Stimulated activated CD4-positive, alpha-beta T cell treated with anti-CD3 and anti-CD28 coated beads, Interleukin-1b, Interleukin-23, amount 100 ng/mL, for 1 hour (primary cell): ENCODE measurements at places on chromosomes 1 and 21.

- no peak for DNase-seq
Observed at GRCh38 chr1:110305900-110306420, 33.2 kb upstream of the RBM15 start.

GRCh38 chr1:61124078-61124477 lies 41.7 kb downstream of the NFIA start:
- DNase-seq, result no peak

DNA sequence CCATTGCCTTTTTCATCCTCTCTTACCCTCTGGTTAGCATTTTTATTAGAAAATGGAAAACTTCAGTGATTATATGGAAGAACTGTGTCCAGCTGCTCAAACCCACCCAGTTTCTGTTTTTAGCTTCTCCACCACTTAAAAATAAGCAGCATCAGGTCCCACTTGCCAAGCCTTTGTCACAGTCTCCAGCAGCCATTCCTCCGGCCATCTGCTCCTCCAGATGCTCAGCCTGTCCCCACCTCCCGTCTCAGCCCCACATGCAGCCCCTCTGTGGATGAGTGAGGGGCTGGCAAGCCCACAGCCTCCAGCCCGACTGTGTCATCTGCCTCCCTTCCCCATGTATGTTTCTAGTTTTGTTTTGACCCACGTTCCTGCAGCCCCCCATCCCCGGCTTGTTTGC lies 289.7 kb downstream of the HHAT start:
- no peak for DNase-seq

GRCh38 chr21:37876561-37876960 lies 39.7 kb downstream of the KCNJ6 start:
- no peak for DNase-seq

GRCh38 chr1:1569341-1569740 lies 5.3 kb downstream of the SSU72 start:
- no peak for DNase-seq

GRCh38 chr1:84253036-84253435 lies 48.5 kb upstream of the SAMD13 start:
- no peak for DNase-seq

- no peak for DNase-seq
Observed at GRCh38 chr1:23913212-23913880, at the start of gene CNR2. Gene CNR2 (minus strand): TSS chr1:23913362. CDS start chr1:23875617, 37,745 bp downstream.

- DNase-seq, result no peak
Observed at GRCh38 chr1:110593902-110594301, 12.3 kb downstream of the KCNA2 start.

- DNase-seq, result no peak
Observed at GRCh38 chr1:205009670-205010069, 33.3 kb upstream of the CNTN2 start.

DNA sequence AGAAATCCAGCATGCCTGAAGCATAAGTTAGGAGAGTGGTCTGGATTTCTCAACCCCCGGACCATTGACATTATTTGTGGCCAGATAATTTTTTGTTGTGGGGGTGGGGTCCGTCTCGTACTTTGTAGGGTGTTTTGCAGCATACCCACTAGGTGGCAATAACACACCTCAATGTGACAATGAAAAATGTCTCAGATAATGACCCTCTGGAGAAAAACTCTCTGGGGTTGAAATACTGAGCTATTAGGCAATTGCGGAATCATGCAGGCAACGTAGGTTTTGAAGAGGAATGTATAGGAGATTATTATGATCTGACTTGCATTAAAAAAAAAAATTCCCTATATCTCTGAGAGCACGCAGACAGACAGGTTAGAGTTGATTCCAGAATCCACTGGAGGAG lies 25.3 kb upstream of the RRP15 start:
- DNase-seq, result no peak

DNA sequence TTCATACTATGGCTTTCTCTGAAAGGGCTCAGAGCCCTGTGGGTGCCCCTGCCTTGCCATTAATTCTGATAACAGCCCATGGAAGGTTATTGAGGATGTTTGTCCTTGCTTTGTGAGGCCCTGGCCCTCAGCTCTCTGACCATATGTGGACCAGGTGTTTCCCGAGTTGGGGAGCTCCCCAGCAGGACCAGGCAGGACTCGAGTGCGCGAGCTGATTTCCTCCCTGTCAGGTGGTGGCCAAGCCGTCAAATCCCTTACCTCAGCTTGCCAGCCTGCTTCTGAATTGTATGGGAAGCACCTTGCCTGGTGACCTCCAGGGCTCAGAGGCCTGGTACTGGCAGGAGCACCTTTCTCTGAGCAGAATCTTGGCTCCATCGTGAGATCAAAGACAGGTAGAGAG lies 17.9 kb upstream of the SDE2 start:
- DNase-seq, result no peak

DNA sequence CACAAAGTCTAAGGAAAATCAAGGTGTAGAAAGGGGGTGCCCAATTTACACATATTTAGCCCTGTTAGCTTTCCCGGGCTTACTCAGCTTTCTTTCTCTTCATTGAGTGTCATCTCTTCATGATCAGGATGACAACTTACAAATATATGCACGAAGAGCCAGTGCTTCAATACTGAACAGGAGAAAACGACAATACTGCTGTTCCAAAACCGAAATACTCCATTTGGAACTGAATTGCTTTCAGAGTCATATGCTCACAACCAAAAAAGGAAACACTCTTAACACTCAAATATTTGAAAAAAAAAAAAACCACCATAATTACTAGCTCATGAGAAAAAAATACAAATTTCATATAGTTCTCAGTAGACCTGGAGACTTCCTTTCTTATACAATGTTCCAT lies 272.1 kb upstream of the DUSP10 start:
- no peak for DNase-seq

- DNase-seq, result no peak
Observed at GRCh38 chr1:247156787-247157232, 15.0 kb downstream of the ZNF124 start.

DNA sequence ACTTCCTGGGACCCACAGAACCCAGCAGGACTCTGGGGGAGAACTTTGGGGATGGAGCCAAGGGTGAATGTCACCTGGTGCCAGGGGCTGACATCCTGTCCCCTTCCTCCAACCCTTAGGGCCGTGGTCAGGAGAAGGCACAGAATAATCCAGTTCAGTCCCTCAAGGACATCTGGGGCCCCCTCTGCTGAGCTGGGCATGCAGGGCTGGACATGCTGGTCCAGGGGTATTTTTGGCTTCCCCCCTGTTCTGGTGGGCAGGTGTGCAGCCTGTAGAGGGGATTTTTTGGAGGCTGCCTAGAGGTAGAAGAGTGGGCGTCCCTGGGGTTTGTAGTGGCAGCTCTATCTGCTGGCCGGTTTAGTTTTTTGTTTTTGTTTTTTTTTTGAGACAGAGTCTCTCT lies 3.4 kb upstream of the CROCC start:
- DNase-seq, result no peak

DNA sequence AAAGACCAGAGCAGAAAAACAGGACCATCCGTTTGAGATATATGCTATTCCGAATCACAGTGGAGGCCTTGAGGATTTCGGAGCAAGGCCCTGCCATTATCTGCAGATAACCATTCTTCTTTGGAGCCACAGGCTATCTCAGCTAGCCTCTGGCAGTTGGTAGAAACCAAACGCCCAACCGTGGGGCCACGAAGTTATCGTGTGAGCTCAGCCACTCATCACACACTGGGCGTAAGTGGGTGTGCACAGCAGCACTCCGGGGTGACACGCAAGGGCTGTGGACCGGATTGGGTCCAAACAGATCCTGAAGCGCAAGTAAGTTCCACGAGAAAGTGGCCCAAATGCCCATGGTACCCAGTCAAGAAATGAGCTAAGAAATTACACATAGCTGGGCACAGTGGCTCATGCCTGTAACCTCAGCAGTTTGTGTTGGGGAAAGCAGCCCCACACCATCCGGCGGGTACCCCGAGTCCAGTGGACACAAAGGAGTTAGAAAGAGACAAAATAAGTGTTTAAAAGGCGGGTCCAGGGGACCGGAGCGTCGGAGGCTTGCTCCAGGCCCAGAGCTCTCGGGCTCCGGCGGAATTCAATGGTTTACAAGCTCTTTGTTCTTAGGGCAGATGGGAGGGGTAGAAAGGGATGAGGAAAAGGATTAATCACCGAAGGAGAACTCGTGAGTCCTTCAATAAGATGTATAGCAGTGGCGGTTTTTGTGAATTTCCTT lies 130.6 kb downstream of the LIPI start:
- no peak for DNase-seq

- no peak for DNase-seq
Observed at GRCh38 chr1:53688381-53689102, 50.4 kb downstream of the GLIS1 start.

GRCh38 chr1:30929135-30929889 lies 20.8 kb upstream of the SDC3 start:
- DNase-seq, result no peak

DNA sequence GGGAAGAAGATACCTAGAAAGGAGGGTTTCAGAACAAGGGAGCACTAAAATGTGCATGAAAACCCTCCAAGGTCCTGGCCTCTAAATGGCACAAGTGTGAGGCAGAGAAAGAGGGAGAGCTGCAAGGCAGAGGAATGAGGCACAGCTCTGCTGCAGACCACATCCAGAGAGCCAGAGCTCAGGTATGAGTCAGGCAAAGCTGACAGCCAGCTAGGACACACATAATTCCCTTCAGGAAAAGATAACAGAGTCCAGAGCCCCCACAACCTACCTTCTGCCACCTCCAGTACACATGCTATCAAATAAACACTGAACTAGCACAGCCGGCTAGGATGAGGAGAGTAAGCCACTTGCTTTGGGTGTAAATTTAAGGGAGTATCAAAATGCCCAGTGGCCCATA lies 62.2 kb downstream of the HSF2BP start:
- DNase-seq, result no peak

GRCh38 chr1:102120910-102121309 lies 124.2 kb upstream of the OLFM3 start:
- no peak for DNase-seq

GRCh38 chr1:38269923-38270848 lies 223.6 kb upstream of the POU3F1 start:
- no peak for DNase-seq

- DNase-seq, result no peak
Observed at GRCh38 chr1:204920511-204920910, 49.8 kb downstream of the NFASC start.

GRCh38 chr1:240091614-240092300 lies at the start of gene FMN2:
Gene FMN2 (plus strand): TSS chr1:240091883. CDS start chr1:240092110, 227 bp downstream.
- no peak for DNase-seq

GRCh38 chr1:98321191-98321590 lies 340.3 kb upstream of the SNX7 start:
- no peak for DNase-seq

GRCh38 chr1:57741521-57741920 lies 317.7 kb upstream of the DAB1 start:
- no peak for DNase-seq

DNA sequence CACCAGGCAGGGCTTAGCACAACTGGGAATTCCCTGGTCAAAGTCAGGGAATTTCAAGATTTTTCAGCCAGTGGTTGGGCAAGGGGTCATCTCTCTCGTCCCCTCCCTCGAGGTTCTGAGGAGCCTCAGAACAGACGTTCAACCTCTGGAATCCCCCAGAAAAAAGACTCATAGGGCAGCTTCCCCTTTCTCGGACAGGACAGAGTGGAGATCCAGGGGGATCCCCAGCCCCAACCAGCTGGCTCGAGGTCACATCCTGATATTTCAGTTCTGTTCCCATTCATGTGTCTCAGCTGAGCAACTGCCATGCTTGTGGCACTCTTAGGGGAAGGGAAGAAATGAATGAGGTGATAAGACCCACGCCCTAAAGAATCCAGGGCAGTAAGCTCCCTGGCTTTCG lies 4.9 kb upstream of the LAD1 start:
- DNase-seq, result no peak

DNA sequence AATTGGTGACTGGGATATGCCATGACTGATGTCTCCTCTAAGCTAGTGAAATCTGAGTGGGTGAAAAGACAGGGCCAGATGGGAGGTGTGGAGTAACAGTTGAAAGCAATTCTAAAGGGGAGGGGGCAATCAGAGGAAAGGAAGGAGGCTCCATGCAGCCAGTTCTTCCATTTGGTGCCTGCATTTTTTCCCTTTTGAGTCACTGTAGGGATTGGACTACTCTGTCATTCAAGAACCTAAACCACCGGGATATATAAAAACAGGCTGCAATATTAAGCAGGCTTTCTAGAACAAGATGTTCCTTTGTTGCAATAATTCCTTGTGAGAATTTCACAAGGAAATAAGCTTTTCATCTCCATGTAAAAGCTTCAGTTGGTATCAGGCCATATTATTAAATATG lies 18.3 kb downstream of the CLIC6 start:
- DNase-seq, result no peak

DNA sequence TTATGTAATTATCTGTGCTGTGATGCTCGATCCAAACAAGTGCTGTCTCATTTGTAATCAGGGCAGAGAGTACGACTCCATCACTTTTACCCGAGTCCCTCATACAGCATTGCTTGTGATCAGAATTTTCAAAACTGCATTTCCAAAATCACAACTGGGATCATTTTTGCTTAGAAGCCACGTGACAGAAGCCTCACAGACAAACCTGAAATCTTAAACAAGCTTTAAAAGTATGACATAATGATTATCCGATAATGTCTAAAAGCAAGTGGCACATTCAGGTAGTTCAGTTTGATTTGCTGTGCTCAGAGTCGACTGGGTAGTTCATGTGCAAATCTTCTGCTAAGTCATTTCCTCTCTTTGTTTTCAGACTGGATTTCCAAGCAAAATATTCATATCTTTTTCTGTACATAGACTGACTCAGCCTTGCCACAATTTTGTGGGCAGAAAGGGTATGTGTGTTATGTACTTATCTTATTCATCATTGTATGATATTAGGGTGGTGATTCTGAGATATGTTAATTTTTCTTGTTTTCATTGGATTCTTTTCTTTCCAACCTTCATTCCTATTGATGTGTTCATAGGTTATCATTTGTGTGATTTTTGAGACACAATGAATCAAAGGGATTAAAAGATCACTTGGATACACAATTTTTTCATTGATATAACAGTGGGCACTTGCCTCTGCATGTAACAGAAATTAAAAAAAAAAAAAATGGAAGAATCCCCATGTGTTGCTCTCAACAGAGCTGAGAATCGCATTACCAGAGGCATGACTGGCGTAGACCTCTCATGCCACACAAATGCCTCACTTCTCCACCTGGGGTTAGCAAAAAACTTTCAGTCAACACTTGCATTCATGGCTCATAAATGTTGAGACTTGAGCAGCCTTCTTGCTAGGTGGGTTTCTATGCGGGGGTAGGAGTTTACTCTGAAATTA lies 355.7 kb downstream of the LTN1 start:
- no peak for DNase-seq
